ENCODE measurements at places on chromosomes 11 and 22.

DNA sequence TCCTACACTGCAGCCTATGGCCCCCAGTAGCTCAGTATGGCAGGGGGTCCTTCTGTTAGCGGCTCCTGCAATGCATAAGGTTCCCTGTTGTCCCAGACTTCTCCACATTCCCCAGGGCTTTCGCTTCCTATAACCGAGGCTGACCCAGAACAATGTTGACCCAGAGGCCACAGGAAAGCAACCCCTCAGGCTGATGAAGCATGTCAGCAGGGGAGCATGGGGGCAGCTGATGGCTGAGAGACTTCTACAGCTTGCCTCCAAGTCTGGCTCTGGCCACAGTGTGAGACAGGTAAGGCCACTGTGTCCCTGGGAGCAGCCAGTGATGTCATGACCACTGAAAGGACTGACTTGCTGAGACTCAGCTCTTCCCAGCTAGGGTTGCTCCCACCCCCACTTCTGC is 12.5 kb upstream of the PPFIBP2 start:
- DNase-seq: no peak

DNA sequence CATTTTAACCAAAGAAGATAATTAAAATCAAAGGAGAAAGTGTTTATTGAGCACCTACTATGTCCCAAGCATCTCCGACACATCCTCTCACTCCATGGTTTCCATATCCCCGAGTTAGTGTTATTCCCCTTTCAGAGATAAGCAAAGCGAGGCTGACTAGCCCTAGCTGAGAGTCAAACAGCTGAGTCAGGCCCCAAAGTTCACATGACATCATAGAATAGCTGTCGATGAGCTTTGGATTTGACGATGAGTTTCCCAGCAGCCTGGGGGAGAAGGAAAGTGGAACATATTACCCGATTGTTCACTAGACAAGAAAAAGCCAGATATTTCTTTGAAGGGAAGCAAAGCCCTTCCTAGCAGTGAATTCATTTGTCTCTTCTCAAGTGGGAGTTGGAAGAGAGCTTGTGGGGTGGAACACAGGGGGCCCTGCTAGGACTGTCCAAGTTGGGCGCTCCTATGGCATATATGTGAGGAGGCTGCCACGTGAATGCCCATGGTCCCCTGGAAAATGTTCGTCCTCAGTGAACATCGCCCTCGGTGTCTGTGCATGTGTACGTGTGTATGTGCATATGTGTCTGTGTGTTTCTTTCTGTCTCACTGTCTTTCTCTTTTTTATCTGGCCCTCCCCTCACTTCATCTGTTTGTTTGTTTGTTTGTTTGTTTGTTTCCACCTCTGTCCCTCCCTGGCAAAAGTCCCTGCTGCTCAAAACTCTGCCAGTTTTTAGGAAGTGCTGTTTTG is 493 bp upstream of the CYTH4 start:
- no peak for DNase-seq

- no peak for DNase-seq
Observed at GRCh38 chr11:42315267-42315666, 855.8 kb upstream of the LRRC4C start.

DNA sequence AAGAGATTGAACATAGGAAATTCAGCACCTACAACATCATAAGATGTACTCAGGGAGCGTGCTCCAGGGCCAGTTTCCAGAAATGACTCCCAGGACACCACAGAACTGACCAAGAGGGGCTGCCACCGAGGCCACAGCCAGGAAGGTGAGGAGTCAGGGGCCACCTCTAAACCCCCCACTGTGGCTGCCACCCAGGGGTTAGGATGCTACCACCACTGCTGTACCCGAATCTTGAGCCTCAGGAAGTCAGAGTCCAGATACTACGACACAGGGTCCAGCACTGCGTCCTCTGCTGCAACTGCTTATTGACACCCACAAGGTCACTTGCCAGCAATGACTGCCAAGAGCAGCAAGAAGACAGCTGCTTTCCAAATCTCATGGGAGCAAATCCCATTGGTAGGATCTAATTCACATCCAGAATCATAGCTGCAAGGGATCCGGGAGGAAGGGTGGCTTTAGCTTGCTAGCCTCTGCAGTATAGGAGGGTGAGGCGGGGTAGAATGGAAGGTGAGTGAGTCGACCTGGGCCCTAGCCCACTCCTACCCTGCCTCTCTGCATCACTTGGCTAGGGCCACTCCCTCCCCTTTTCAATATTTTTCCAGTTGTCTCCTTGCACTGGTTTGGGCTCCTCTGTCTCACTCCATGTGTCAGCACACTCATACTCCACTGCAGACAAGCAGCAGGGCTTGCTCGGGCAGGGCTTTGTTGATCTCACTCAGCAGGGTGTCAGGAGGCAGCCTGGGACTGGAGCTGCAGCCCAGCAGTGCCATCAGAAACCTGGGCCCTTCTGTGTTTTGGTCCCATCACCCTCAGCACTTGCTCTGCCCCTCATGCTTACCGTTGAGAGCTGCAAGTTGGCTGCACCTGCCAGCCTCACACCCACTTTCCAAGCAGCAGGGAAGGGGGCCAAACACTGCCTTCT is 18.1 kb upstream of the CYTH4 start:
- no peak for DNase-seq

DNA sequence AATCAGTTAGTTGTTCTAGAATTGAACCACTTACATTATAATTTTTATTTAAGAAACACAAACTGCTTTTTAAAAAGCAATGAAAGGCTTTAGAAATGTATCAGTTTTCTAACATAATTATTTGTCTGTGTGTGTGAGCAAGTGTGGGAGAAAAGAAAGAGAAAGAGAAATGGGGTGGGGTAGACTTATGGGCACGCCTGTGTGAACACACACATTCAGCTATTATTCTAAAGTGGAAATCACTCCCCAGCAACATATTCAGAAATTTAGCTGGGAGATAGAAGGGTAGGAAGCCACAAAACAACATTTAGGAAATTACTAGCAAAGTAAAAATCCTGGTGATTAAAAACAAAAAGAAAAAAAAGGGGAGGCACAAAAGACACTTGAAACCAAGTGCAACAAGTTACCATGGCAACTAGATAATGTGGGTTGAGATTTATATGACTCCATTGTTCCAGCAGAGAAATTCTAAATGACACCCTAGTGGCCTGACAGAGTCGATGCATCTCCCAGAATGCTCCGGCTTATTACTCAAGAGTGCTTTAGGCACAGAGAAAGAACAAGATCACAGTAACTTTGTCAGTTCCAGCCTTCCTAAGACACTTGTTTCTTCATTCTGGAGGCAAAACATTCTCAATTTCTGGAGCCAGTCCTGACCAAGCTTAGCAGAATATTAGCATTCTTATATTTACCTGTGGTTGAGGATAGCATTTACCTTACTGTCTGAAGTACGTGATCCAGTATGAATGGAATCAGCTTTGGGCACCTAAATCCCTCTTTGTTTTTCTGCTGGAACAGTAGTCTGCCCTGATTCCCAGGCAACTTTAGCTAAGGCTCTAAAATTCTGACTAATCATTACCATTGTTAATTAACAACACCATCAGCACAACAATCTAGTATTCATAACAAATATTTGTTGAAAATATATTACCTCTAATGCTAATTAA is 444.4 kb downstream of the DLG2 start:
- DNase-seq: no peak

DNA sequence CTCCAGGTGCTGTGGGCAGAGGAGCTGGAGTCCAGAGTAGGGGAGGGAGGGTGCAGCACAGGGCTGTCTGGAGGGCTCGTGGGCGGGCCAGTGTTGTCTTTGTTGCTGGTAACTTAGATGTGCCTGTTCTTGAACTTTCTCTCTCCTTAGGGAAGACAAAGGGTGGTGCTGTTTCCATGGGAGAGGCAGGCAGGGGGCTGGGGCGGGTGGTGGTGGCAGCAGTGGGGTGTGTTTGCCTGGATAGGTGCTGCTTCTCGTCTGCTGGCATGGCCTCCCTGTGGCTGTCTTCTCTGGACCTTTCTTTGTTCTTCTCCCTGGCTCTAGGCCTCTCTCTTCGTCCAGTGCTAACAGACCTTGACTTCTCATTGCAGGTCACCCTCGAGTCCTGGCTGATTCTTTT is 8.5 kb downstream of the SIDT2 start:
- DNase-seq: no peak

DNA sequence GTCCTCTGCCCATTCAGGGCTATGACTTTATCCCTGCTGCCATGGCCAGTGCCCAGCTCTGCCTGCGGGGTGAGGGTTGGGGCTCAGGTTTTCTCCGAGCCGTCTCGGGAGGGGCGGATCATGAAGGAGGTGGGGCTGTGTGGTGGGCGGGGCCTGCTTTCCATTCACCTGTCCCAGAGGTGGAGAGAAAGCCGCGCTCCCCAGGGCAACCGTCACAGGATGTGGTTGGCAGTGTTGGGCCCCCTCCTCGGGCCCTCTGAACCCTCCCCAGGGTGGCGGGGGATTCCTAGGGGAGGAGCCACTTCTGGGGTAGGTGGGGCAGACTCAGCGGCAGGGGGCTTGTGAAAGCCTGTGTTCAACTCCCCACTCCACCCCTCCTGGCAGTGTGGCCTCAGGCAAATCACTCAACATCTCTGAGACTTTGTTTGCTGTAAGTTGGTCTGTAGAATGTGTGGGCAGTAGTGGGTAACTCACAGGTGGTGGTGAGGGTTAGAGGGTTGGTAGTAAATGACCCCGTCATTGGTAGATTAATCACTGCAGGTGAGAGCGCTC is 50.3 kb downstream of the CD6 start:
- no peak for DNase-seq

DNA sequence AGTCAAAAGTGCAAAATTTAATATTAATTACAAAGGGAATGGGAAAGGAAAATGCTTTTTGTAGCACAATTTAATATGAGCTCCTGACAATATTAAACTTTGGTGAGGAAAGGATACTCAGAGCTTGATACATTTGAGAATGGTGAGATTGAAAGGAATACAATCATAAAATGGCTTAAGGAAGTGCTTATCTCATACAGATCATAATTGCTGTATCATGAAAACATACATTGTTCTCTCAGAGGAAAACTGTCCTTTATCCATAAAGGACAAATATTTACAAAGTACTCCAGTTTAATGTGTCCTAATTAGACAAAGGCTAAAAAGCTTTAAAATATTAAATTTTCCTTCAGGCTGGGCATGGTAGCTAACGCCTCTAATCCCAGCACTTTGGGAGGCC is 260.4 kb downstream of the TMEM135 start:
- no peak for DNase-seq

- no peak for DNase-seq
Observed at GRCh38 chr11:113818426-113818825, 38.8 kb downstream of the CLDN25 start.

GRCh38 chr11:65298131-65298535 is 16.5 kb upstream of the CDC42EP2 start:
- DNase-seq: peak; percentile 93

GRCh38 chr11:1150769-1151365 is 6.9 kb upstream of the MUC5AC start:
- DNase-seq: peak; percentile 8

DNA sequence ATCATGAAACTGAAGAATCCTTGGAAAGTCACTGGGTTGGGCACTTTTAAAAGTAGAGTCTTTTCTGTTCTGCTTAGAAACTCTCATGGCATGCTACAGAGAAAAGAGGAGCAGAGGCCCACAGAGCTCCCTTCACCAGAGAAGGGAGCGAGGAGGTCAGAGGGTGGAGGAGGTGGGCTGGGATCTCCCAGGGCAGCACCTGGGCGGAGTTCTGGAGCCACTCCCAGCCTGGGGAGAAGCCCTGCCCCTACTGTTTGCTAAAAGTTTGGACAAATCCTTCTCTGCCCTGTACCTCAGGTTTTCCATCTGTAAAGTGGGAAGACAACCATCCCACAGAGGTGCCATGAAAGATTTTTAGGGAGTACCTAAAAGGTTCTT is 299.1 kb downstream of the KIRREL3 start:
- DNase-seq: no peak

DNA sequence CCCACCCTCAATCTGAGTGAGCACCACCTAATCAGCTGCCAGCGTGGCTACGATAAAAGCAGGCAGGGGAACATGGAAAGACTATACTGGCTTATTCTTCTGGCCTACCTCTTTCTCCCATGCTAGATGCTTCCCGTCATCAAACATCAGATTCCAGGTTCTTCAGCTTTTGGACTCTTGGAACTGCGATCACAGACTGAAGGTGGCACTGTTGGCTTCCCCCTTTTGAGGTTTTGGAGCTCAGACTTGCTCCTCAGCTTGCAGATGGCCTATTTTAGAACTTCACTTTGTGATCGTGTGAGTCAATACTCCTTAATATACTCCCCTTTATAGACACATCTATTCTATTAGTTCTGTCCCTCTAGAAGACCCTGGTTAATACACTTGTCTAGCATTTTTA is 543.7 kb upstream of the RAG2 start:
- no peak for DNase-seq

DNA sequence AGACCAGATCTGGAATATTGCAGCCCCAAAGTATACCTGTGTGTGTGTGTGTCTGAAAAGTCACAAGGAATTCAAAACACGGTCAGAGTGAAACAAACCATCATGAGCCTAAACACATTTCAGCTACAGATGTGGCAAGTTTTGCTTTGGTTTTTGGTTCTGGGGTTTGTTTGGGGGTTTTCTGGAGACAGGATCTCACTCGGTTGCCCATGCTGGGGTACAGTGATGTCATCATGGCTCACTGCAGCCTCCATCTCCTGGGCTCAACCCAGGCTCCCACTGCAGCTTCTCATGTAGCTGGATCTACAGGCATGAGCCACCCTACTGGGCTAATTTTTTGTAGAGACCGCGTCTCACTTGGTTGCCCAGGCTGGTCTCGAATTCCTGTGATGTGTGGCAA is 41.4 kb upstream of the PHF21A start:
- no peak for DNase-seq

DNA sequence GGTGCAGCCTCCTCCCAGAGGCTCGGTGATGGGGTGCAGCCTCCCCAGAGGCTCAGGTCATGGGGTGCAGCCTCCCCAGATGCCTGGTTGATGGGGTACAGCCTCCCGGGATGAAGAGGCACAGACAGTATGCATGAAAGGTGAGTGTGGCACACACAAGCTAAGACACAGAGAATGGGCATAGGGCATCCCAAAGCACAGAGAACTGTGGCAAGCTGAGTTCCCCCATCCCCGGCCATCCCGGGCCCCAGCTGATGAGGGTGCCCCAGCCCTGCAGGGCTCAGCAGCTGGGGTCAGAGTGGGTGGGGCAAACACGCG is 4.8 kb upstream of the SYT8 start:
- DNase-seq: no peak

DNA sequence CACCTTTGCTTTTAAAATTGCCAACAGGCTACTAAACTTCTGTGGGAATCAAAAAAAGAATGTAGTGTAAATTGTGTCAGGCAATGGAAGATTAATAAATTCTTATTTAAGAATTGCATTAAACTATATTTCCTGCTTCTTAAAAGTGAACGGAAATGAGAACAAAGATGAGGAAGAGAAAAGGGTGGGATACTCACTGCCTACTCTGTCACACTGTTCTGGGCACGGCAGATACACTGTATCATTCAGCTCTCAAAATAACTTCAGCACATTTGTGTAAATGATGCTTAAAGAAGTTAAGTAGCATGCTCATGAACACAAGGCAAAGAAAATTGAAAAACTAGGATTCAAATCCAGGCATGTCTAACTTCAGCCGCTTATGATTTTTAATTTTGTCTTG is 218.7 kb downstream of the DCDC1 start:
- no peak for DNase-seq

GRCh38 chr11:15327786-15328231 is 213.1 kb downstream of the INSC start:
- peak; percentile 33 for DNase-seq

- no peak for DNase-seq
Observed at GRCh38 chr11:29268733-29269132, 748.1 kb downstream of the KCNA4 start.
